Germinal center (tissue), 1 donor: ENCODE measurements at places on chromosomes 11 and 22.
A peak's percentile ranks its signal among the peaks of the same experiment; 100 is the strongest.

GRCh38 chr11:4211991-4212390 is 117.4 kb downstream of the RRM1 start:
- DNase-seq = no peak

- no peak for DNase-seq
Observed at GRCh38 chr11:69963533-69964246, 114.4 kb upstream of the ANO1 start.

DNA sequence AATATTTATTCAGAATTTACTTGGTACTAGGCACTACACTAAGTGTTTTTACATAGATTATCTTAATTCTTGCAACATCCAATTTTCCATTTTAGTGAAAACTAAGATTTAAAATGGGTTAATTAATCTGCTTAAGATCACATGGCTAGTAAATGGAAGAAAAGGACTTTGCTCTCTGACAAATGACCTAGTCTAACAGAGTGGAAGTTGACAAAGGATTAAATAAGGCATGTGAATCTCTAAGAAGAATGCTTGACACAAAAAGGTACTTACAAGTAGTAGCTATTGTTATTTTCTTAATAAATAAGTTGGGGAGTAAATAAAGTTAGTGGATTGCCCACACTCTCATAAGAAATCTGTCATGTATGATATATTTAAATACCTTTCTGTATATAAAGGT is 584.8 kb downstream of the DLG2 start:
- DNase-seq = no peak

DNA sequence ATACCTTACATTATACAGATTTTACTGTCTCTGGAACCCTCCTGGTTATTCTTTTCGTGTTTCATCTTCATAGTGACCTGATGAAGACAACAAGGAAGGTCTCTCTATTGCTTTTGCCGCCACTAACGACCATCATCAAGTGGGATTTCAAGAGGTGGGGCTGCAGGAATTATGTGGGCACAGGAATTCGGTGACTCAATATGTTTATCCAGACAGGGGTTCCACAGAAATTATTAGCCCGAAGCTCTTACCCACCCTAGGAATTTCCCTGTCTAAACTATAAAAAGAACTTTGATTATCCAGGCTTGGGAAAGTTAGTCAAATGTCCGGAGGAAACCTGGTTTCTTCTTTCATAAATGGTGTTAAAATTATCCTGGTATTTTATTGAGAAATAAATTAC is 566.8 kb upstream of the TENM4 start:
- DNase-seq = no peak

DNA sequence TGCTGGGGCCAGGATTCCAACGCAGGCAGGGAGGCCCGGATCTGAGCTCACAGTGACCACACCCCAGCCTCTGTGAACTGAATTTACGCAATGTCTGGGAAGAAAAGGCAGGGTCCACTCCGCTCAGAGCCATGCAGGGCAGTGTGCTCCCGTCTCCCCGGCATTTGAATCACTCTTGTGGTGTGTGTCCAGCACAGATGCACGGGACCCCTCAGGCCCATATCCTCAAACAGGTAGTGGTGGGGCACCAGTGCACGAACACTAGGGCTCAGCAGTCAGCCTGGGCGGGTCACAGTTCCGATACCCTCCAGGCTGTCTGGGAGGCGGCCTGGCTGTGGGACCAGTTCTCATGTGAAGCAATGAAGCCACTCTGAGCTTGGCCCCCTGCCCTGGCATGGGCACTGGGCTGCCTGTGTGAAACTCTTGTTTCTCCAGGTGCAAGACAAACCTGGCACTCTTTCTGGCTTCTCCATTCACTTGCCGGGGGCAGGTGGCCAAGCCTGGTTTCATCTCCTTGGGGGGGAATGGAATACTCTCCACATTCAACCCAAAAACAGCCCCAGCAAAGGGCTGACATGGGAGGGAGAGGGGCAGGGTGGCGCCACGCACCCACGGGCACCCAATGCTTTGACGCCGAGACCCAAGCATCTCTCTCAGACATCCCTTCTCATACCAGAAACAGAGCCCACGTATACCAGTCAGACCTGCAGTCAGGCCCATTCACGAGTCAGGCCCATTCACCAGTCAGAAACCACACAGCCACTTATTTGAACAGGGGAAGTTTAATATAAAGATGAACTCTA is 14.3 kb downstream of the DHCR7 start:
- no peak for DNase-seq

GRCh38 chr11:43852057-43852636 is 28.5 kb upstream of the ALKBH3 start:
- peak; percentile 65 for DNase-seq

DNA sequence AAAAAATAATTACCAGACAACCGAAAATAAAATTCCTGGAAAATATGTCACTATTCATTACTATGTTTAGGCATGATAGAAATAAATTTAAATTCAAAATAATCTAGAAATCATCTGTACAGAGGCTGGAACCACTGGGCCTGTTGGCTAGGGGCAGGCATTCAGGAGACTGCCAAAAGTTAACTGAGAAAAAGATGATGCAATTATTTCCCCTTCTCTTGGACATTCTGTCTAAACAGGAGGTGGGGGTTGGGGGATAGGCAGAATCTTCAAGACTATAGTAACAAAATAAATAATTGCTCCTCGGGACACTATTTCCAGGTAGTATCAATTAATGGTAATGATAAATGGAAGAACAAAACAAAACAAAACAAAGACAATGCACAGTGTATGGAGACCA is 14.1 kb downstream of the BTBD10 start:
- DNase-seq = no peak

DNA sequence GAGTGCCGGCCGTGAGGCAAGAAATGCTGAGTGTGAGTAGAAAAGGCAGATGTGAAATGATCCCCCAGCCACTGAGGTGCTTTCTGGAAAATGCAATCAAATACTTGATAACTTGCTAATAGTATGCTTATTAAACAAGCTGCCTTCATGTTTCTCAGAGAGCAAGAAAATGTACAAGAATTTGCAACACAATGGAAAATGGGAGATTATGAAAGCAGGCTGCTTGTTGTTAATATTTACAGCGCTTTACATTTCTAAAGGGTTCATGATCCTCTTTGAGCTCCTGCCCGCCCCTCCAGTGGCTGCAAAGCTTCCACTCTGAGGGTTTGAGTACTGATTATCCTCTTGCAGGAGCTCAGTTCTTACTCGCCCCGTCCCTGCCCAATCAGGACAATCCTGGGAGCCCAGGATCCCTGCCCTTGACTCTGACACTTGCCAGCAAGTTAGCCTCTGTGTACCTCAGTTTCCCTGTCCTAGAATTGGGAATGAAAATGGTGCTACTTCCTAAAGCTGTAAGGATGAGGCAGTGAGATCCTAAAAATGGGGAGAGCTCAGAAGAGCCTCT is 645.1 kb downstream of the TBC1D22A start:
- no peak for DNase-seq

DNA sequence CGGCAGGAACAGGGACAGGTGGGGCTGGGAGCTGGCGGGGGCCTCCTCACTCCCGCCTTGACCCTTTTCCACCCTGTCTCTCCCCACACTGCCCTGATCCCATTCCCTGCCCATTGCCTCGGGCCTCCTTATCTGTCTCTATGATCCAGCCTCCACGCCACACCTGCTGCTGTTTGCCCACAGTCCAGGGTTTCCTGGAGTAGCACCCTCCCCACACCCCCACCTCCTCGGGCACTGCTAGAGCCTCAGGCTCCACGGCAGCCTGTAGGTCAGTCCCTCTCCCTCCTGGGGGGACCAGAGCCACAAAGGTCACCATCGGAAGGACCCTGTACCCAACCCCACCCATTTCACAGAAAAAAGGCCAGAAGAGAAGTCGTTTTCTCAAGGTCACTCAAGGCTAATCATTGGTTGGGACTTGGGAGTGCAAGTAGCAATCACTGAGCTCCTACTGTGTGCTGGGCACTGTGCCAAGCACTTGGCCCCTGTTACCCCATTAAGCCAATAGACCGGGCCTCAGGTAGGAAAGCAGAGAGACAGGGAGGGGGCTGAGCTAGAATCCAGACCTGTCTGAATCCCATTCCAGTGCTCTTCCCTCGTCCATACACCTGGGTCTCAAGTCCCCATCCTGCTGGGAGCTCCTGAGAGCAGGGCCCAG is 71.8 kb downstream of the PDE2A start:
- no peak for DNase-seq

GRCh38 chr22:37808294-37808657 is 542 bp downstream of the GCAT start:
- DNase-seq = no peak

- DNase-seq = no peak
Observed at GRCh38 chr11:111494040-111494439, 18.1 kb downstream of the BTG4 start.

DNA sequence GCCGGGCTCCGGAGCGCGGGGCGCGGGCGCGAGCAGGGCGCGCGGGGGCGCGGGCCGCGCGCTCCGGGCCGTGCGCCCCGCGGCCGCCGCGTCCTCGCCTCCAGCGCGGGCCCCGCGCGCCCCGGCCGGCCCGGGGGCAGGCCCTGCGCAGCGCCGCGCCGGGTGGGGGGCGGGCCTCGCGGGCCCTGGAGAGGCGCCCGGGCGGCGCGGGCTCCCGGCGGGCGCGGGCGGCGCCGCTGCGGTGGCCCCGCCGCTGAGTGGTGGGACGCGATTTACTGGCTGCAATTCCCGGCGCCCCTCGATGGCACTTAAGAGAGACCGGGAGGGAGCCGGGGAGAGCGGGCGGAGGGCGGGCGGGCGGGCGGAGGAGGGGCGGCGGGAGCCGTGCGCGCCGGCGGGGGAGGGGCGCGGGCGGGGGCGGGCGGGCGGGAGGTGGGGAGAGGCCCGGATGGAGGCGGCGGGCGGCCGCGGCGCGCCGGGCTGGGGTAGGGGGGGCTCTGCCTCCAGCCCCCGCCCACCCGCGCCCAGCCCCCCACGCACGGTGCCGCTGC is 73.2 kb upstream of the TCF20 start:
- DNase-seq = peak; percentile 22

DNA sequence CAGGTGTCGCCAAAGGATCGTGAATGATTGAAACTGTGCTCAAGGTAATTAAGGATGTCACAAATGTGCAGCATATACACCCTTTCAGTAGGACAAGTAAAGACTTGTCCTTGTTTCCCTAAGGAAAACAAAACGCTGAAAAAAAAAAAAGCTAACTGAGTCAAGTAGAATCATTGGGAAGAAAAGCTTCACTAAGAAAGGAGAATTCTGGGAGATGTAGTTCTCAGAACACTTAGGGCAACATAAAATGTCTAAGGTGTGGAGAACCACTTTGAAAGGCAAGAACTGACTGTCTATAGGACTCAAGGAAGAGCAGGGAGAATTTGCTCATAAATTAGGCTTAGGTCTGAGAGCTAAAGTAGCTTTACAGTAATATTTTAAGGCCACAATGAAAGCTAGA is 2.9 kb upstream of the OR5T1 start:
- DNase-seq = no peak

DNA sequence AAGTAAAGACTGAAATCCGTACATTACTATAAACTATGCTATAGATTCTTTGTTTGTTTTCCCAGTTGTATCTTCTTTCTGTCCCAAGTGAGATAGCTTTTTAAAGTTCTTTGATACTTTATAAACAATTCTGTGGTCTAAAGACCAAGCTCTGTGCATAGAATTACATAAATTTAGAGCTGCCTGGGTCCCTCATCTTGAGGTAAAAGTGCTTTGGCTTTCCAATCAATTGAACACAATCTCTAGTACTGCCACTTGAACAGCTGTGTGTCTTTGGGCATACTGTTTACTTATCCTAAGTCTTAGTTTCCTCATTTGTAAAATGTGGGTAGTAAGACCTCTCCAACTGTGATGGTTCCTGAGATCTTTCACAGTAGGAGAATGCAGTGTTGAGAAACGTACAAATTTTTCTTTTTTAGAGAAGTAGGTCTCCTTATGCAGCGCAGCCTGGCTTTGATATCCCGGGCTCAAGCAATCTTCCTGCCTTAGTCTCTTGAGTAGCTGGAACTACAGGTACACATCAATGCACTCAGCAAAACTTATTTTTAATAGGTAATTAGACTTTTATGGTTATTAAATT is 2.5 kb upstream of the EED start:
- DNase-seq = no peak

- DNase-seq = no peak
Observed at GRCh38 chr11:69599502-69599901, 41.5 kb upstream of the CCND1 start.

- no peak for DNase-seq
Observed at GRCh38 chr22:23031786-23032185, 38.5 kb upstream of the GNAZ start.

- no peak for DNase-seq
Observed at GRCh38 chr22:48154943-48155240, 1392.4 kb downstream of the TBC1D22A start.

- no peak for DNase-seq
Observed at GRCh38 chr22:49024775-49025440, 802.8 kb downstream of the BRD1 start.

DNA sequence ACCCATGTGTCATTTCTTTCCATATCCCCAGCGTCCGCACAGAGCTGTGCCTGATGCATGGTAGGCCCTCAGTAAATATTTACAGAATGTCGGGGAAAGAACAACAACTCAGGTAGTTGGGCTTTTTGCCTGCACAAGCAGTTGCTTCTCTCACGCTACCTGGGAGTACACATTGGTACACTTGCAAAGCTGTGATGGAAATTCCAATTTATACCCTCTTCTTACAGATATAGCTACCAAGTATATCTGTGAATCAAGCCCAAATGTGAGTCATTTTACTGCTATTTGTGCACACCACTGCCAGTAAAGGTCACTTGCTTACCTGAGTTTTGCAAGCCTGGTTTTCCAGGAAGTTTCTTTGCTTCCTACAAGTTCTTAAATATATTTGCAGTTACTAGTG is 333.0 kb upstream of the NARS2 start:
- no peak for DNase-seq

DNA sequence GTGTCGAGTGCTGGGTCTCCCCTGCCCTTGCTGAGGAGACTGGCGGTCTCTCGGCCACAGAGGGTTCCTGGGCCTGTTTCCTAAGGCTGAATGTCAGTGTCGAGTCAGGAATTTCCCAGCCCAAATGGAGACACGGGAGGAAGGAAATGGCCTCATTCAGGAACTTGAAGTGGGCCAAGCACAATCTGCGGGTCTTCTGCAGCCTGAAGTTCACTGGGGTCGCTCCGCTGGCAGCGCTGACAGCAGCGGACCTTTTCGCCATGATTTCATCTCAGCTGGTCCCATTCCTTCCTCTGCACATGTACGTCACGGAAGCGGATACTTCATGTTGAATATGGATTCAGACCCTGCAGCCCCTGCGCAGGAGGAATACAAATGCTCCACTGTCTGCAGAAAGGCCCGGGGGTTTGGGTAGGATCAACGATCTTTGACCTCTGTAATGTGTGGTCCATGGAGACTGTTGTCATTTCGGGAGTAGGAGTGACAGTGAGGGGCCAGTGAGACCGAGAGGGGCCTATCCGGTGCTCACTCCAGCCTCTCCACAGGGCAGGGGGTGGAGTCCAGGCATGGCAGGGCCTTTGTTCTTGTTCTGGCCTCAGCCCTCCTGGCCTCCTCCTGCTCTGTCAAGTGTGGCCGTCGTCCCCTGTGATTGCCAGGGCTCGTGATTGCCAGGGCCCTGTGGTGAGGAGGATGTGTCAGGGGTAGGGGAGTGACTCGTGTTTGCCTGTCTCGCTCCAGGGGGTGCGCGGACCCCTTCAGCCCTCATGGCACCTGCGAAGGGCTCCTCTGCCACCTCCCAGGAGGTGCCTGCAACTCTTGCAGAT is 402.3 kb downstream of the TBC1D22A start:
- no peak for DNase-seq
